HL-60 (cell line): ENCODE measurements at places on chromosomes 5 and 9.

- DNase-seq = no peak
Measured at GRCh38 chr9:113397203-113397631, 3.9 kb downstream of the ALAD start.

GRCh38 chr9:128702949-128703615, 779 bp downstream of the PKN3 start:
- DNase-seq = no peak

- no peak for DNase-seq
Measured at GRCh38 chr5:123000731-123001130, 35.8 kb downstream of the PPIC start.

DNA sequence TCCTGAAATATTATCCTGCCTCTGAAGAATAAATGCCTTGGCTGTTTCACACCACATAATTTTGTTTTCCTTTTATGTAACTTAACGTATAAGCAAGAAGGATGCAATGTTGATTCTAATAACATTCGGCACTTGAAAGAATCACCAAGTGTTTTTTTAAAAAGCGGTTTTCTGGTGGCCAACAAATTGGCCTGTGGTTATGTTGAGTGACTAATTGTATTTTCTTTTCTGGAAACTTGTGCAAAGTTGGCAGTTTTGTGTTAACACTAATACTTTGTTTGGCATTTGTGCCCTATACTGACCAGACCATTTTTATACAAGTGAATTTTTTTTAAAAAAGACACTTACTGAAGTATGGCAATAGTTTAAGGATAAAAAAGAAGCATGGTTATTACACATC, 452.7 kb downstream of the BNC2 start:
- no peak for DNase-seq

- no peak for DNase-seq
Measured at GRCh38 chr5:117615226-117615625, 1040.6 kb upstream of the SEMA6A start.

DNA sequence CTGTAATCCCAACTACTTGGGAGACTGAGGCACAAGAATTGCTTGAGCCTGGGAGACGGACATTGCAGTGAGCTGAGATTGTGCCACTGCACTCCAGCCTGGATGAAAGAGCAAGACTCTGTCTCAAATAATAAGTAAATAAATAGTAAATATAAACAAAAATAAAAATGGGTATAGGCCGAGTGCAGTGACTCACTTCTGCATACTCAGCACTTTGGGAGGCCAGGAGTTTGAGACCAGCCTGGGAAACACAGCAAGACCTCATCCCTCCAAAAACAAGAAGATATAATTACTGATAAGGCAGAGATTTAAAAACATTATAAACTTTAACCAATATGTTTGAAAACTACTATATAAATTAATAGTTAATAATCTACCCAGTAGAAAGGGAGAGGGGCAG, 37.8 kb upstream of the SUSD1 start:
- DNase-seq = no peak

- no peak for DNase-seq
Measured at GRCh38 chr5:31153521-31153920, 40.0 kb upstream of the CDH6 start.

- DNase-seq = no peak
Measured at GRCh38 chr5:34847056-34847455, 8.1 kb downstream of the TTC23L start.

- DNase-seq = no peak
Measured at GRCh38 chr5:102511666-102512065, 12.9 kb upstream of the SLCO6A1 start.

DNA sequence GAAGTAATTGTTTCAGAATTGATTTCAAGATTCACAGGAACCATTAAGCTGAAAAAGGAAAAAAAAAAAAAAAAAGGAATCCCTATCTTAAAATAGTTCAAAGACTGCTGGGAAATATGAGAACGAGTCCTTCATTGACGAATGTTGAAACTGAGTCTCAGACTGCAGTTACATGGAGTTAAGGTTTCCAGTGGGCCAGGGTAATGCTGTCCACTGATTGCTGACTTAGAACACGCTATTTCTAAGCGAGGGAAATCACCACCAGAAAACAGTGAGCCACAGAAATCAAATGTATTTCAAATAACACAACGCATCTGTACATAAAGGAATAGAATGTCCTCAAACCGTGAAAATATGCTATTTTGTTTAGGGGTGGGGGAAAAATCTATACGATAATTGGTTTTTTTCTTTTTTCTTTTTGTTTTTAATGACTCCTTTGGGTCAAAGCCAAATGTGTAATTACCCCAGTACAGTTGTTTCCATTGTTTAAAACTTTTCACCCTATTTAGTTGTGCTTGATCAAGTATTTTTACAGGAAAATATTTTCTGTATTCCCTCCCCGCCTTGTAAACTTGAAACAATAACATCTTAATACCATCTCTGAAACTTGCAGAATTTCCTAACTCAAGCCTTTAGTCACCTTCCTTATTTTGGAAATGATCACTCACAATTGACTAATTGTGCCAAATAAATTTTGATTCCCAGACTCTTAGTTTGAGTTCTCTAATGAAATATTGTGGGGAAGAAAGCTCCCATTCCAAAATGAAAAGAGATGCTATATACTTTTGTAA, 208.3 kb downstream of the MCTP1 start:
- DNase-seq = no peak

DNA sequence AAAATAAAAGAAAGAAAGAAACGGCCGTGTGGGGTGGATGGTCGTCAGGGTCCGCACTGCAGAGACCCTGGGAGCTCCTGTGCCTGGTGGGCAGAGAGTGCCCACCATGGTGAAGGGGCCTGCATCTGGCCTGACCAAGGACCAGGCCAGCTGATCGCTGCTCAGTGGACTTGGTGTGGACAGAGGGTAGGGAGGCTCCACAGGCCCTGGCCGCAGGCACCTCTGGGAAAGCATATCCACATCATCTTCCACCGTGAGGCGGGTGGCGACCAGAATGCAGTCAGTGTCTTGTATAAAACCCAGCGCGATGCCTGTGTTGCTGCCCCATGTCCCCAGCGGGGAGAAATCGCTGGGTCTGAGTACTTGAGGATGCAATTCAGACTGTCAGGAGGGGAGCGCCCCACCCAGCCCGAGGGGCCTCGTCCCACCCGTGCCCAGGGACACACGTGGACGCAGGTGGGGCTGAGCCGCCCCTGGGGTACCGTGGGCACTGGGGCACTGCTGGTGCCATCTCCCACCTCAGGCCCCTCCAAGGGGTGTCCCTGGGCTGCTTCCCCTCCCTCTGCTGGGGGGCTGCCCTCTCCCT, 27.8 kb upstream of the SLC6A19 start:
- no peak for DNase-seq

DNA sequence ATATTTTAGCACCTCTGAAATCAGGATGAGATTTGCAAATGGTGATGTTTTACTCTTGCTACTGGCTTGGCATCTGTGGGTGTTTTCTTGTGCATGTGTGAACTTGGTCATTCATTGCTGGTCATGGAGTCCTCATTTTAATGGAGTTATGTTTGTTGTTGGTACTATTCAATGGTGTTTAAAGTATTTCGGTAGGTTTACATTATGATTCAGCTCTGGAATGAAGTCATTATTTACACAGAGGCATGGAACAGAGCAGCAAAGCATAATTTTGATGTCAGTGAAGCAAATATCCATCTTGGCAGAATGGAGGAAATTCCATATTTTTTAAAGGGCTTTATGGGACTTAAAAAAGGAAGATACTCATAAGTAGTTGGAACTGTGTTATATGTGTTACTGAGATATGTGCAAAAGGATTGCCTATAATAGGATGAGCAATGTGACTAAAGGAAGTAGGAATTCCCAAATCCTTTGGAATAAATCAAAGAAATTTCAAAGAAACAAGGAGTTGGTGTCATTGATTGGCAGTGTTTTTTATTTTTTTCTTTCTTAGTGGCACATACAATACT, 147.4 kb downstream of the ACTBL2 start:
- no peak for DNase-seq

DNA sequence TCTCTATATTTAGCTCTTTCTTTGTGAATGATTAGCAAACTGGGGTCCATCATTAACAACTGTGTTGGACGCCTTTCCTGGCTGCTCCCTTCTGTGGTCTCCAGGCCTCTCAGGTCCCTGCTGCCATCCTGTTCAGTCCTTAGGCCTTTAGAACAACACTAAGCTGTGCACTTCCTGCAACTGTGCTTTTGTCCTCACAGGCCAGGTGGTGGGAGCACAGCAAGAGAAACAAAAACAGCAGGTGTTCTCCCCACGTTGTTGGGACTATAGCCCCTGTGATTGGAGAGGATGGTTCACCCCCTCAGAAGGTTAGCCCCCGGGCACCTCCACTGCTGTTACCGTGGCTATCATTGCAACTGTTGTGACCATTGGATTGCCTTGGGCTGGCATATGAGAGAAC, 41.7 kb upstream of the CLINT1 start:
- DNase-seq = no peak

DNA sequence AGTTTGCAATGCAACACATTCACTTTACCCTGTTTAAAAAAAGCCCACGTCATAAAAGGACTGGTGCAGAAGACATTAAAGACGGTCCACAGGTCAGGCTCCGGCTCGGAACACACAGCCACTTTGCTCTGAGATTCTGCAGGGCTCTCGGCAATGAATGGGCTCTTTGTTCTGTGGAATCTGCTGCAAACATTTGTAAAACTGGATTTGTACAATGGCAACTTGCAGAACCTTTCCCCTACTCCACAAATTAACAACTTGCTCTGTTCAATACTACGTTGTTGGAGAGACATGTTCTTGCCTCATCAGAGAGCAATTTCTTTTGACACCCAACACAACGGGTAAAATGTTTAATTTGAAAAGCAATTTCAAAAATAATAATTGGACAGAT, 13.0 kb upstream of the NR5A1 start:
- no peak for DNase-seq

- DNase-seq = no peak
Measured at GRCh38 chr9:114938687-114939575, 8.5 kb upstream of the TNFSF8 start.

DNA sequence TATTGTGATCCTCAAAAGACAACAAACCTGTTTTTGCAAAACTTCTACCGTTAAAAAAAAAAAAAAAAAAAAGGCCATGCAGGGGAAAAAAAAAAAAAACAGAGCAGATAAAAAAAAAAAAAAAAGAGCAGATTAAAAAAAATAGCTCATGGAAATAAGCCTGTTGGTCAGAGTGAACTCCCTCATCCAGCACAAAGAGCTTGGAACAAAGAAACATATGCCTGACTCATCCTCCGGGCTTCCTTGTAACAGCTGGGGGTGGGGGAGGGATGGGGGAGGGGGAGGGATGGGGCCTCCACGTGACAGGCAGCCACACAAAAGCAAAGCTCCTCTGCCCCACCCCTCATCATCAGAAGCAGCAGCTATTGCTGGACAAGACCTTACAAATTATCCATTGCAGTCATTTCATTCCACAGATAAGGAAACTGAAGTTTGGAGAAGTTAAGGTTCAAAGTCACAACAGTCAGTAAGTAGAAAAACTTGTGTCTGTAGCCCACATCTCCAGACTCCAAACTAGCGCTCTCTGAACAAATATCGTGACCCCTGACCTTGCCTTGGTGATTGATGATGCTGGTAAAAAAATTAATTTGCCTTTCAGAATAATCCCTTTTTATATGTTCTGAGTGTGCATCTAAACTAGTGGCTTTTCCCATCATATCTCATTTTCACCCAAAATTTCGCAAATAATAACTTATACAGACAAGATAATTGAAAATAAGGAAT, 38.9 kb downstream of the SLC35D2 start:
- peak; percentile 11 for DNase-seq

GRCh38 chr9:21510806-21511205, 28.7 kb upstream of the IFNE start:
- DNase-seq = no peak

DNA sequence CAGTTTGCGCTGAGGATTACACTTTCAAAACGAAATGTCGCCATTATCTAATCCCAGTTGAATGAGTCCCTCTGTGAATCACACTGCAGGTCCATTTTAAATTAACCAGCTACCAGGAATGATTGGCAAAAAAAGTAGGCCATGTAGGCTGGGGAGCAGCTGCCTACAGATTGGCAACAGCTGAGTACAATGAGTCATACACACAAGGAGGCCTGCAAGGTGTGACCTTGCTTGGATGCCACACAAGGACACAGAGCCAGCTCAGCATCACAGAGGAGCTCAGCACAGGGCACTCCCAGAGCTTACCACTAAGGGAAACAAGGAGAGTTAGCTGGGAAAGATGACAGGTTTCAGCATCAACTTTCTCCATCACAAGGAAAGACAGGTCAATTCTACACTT, 12.9 kb downstream of the HAVCR1 start:
- no peak for DNase-seq

DNA sequence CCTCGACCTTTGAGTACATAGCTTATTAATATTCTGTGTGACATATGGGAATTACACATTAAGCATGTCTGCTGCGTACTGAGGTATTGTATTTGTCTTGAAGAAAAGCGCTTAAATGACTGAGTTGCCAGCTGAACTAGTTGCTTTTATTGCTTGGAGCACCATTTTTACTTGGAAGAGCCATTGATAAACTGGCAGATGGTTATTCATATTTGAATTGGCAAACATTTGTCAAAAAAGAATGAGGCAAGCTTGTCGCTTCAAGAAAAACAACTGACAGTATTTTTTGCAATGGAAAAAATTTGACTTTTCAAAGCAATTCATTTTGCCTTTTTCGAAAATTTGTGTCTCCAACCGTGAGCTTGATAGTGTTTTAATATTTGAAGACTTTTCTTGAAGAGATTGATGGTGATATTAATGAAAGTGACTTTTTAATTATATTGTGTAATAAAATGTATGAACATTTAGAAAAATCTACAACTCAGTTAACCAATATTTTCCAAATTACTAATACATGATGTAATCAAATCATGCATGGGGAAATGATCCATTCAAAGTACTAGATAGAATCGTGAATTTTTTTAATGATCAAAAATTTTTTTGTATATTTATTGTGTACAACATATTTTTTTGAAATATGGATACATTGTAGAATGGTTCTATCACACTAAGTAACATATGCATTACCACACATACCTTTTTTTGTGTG, 55.1 kb upstream of the CCDC152 start:
- DNase-seq = no peak

DNA sequence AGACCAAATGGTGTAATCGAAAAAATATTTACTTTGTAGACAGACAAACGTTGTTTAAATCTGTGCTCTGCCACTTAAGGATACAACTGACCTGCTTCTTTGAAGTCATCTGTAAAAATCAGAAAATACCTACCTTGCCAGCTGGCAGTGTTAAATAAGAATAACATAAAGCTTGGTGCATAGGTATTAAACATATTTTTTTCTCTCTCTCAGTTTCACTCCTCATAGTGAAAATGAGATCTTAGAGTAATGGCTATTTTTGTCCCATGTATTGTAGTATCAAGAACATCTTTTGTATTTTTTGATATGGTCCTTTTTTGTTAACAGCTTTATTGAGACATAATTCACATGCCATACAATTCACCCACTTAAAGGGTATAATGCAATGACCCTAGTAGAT, 17.9 kb upstream of the RANBP17 start:
- DNase-seq = no peak

GRCh38 chr9:85944672-85945071, 3.7 kb downstream of the NAA35 start:
- DNase-seq = no peak
